ENCODE measurements at places on chromosomes 6 and 20.

DNA sequence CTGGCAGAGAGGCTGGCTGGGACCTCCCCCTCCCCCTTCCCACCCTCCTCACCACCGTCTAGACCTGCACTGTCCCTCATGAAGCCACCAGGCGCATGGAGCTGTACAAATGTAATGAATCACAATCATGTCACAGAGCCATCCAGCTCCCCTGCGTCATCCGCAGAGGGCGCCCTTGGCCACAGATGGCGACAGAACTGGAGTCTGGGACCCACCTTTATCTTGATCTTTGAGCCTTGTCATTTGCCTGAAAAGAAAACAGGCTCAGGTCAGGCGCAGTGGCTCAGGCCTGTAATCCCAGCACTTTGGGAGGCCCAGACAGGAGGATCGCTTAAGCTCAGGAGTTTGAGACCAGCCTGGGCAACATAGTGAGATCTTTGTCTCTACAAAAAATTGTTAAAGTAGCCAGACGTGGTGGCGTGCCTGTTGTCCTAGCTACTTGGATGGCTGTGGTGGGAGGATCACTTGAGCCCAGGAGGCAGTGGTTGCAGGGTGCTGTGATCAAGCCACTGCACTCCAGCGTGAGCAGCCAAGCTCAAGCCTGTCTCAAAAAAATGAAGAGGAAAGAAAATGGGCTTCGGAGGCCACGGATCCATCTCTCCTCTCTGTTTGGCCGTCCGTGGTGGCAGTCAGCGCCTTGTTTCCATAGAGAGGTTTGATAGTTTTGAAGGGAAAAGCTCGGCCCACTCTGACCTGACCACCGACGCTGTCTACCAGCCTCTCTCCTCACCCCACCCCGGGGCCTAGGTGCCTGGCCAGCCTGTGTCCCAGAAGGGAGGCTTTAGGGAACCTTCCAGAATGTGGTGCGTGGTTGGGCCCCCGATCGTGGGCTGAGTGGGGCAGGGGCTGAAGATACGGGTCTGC lies 6.2 kb downstream of the COL9A3 start:
- no peak for DNase-seq

- DNase-seq: no peak
Measured at GRCh38 chr20:6612606-6612923, 154.9 kb upstream of the BMP2 start.

DNA sequence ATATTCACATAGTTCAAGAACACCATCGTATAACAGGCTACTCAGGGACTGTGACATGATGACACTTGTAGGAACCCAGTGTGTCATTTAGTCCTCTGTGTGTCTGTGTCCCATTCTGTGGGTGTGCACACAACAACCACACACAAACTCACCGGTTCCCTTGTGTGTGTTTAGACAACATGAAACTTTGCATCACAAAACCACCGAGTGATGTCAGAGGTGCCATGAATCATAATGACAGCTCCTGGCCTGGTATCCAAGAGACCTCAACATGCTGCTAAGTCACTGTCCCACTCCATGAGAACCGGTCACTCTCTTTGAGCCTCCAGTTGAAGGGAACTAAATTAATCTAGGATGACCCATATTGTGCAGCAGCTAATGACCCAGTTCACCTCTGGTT lies 421.3 kb downstream of the PREX1 start:
- DNase-seq: no peak

DNA sequence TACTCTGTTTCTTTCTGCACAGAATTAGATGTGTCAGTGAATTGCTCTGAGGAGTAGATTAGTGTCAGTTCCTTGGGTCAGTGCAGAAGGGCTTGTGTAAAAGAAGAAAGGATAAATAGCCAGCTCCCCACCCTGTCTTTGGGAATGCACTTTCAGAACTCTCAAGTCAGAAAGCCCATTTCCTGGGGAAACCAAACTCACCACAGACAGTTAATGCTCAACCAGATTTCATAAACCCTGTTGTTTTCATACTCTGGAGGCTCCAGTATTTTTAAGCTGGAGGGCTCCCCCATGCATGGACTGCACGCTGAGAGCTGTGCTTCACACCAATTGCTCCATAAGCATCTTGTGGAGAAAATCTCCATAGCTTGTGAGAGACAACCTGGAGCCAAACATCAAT lies 449.7 kb downstream of the CDH26 start:
- DNase-seq: no peak

DNA sequence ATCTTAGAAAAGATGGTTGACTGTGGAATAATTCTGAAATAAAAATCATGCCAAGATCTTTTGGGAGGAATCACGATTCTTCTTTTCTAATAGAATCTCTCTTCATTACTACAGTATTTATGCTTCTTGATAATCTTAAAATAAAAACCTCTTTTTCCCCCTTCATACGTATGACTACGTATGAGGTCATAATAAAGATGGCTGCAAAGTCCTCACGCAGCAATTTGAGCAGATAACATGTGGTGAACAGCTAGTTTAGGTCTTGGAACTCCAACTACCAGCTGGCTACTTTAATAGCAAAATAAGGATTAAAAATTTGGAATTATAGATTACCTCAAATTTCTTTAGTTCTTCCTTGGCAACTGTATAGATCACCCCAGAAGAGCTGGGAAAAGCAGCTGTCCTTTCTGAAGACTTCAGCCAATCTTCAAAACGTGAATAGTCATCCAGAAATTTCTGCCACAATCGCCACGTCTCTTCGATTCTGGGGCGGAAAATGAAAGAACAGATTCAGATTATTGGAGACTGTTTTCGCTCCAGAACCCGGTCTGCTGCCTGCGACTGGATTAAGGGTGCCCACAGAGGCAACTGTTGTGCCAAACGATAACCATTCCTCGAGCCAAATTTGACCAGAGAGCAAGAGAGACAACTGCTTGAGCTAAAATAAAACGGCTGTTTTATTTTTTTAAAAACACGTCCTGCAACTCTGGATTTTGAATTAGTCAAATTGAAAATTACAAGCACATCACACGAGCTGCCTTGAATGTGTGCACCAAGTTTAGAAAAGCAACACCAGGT lies 347.3 kb downstream of the ESR1 start:
- DNase-seq: no peak

DNA sequence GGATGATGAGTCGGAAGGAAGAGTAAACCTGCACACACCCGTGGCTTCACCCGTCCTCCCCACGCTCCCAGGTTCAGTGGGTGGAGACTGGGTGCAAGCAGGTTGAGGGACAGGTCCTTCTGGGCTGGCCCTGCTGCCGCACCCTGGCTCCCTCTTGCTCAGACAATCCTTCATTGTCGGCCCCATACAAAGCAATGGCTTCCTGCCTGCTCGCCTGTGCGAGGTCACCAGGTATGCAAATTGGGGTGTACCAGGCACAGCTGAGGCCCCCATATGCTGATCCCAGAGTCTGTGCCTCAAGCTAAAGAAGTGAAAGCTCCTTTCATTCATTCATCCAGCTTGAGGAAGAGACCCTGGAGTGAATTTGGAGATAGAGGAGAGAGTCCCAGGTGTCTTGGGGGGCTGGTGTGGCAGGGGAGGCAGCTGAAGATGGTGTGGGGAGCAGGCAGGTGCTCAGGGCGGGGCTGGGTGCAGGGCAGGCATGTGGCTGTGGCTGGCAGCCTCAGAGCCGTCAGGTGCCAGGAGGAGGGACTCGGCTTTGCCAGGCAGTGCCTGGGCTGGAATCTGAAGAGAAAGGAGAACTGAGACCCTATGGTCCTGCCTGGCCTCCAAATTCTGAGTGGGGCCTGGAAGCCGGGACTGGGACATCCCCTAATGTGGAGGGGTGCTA lies 4.7 kb downstream of the SLCO4A1 start:
- DNase-seq: no peak

GRCh38 chr20:64137598-64138031 lies 26.6 kb upstream of the MYT1 start:
- DNase-seq: no peak

GRCh38 chr6:11771473-11772048 lies 7.0 kb downstream of the ADTRP start:
- no peak for DNase-seq

GRCh38 chr6:119497988-119498727 lies 148.6 kb upstream of the MAN1A1 start:
- no peak for DNase-seq

DNA sequence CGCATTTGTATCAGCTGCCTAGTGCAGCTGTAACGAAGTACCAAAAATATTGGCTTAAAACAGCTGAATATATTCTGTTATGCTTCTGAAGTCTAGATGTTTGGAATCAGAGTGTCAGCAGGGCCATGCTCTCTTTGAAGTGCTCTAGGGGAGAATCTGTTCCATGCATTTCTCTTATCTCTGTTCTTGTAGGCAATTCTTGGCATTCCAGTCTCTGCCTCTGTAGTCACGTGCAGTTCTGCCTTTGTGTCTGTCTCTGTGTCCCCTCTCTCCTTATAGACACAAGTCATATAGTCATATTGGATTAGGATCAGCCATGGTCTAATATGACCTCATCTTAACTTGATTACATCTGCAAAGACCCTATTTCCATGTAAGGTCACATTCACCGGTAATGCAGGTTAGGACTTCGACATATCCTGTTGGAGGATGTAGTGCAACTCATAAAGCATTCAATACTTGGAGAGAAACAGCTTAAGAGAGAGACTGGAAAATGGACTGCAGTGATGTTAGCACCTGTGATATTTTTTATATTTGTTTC lies 18.6 kb downstream of the FAM83B start:
- DNase-seq: no peak

GRCh38 chr6:168302534-168302933 lies 17.0 kb downstream of the DACT2 start:
- no peak for DNase-seq

GRCh38 chr20:35283441-35284266 lies 918 bp downstream of the EIF6 start:
- DNase-seq: no peak

DNA sequence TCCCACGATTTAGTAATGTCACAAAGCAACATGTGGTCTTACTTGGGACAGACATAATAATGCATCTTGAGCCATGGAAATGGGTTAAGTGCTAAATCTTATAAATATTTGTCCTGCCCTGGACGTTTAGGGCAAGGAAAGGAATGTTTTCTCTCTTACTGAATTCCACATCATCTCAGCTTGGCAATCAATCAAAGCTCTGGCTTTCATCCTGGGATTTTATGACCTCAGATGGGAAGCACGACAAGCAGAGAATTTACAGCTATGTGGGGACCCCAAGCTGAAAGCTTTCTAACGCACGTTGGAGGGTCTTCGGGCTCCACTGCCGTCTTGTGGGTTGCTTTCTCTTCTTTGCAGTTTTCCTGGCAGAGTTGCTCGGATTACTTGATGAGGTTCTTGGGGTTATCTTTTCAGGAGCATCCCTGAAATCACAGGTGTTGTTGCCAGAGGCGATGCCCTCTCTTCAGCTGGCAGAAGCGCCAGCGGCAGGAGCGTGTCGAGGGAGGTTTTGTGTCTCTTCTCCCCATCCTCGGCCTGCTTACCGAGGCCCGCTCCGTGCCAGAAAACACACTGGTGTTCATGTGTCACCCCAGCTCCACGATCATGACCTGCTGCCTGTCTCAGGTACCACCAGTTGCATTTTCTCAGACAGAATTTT lies 73.4 kb upstream of the FRMD1 start:
- DNase-seq: no peak

DNA sequence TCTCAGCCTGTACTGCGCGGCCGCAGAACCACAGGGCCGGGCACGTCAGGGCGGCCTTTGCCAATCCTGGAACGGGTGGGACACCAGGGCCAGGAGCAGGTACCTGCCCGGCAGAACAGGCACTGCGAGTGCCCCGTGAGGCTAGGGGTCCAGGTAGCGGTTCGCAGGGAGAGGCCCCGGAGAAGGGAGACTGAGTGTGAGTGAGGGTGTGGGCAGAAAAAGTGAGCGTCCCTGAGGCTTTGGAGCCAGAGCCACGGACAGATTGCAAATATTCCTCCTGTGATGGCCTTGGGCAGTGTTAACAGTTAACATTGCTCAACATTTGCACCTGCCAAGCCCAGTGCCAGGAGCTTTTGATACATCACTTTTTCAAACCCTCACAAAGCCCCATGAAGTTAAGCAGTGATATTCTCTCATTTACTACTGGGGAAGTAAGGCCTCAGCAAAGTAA lies 491 bp downstream of the GNMT start:
- no peak for DNase-seq

DNA sequence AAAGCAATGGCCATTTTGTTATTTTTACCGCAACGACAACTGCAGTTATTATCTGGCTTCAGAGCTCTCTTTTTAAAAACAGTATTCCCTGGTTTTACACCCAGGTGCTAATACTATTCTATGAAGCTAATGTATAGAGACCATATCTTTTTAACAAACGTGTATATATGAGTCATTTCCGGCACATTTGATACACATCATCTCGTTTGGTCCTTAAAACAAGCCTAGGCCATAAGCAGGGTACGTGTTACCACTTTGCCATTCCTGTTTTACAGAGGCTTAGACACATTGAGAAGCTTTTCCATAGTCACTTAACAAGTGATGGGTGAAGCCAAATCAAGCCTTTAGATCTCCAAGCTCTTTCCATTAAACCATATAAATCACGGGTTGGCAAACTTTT lies 5.5 kb downstream of the TRAF3IP2 start:
- no peak for DNase-seq

- peak; percentile 30 for DNase-seq
Measured at GRCh38 chr6:150813319-150813992, 52.0 kb upstream of the MTHFD1L start.

DNA sequence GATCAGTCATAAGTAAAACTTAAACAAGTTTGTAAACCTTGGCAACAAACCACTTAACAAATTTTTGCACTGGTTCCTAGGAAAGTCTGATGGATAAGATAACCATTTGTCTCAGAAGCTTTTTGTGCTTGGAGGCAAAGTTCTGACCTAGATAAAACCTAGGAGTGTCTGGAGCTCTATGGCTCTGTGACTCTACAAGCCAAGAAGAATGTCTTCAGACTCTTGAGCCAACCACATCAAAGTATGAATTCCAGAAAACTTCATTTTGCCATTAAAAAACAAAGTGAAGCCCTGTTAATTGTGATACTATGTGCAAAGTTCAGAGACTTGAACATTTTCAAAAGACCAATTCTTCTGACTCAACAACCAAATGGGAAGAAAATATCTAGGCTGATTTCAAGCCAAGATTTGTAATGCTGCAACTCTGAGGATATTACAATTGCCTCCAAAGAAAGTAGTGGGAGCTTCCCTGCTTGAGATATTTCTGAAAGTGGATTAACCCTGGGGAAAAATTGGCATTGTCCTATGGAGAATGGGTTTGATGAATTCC lies 158.1 kb upstream of the FOXQ1 start:
- no peak for DNase-seq

- DNase-seq: no peak
Measured at GRCh38 chr20:4918473-4918872, 82.8 kb downstream of the SLC23A2 start.

GRCh38 chr6:92181347-92181746 lies 1238.0 kb downstream of the EPHA7 start:
- no peak for DNase-seq

Measured in breast epithelium (tissue), 4 donors.